CD14-positive monocyte (primary cell): ENCODE measurements at places on chromosomes 1 and 21. TPM values are rescaled to one million over a fixed set of nuclear protein-coding genes. Genes with fewer than 3 reads are reported as not detected.

Gene CIART
- polyA plus RNA-seq: 0.32 and 0.61 TPM in 2 replicates

Gene B3GALT6
- polyA plus RNA-seq: 8.8 TPM

Gene SLAMF9
- not detected for polyA plus RNA-seq

Gene FOXO6
- not detected for polyA plus RNA-seq

Gene SH2D1B
- 1.2 and 2.9 TPM in 2 replicates for polyA plus RNA-seq

Gene LCE2C
- not detected in 2 replicates for polyA plus RNA-seq

Gene HES4
- polyA plus RNA-seq: 1.4 TPM

Gene TMCO2
- polyA plus RNA-seq: not detected in 2 replicates

Gene CATSPERE
- not detected for polyA plus RNA-seq

Gene GRIK3
- not detected in 2 replicates for polyA plus RNA-seq

DNA sequence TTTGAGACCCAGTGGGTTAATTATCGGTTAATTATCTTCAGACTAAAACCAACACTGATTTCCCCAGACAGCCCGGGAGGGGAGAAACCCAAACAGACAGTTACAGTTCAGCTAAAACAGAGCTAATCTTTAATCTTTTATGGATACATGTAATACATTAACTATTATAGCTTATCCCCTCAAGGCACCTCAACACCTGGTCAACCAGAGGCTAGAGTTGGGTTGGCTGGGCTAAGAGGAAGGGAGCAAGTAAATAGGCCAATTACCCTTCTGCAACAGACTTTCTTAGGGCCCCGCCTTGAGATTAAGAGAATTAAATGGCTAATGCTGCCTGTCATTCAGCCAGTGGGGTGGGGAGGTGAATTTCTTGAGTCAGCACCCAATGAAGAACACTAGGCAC lies 6.6 kb upstream of the MED18 start:
- H3K4me1 ChIP-seq: peaks cover 12% of the 10 kb centered on the region
- no peaks in the 10 kb centered on the region for H3K27me3 ChIP-seq
- no peak overlapping the region for H3K27ac ChIP-seq

DNA sequence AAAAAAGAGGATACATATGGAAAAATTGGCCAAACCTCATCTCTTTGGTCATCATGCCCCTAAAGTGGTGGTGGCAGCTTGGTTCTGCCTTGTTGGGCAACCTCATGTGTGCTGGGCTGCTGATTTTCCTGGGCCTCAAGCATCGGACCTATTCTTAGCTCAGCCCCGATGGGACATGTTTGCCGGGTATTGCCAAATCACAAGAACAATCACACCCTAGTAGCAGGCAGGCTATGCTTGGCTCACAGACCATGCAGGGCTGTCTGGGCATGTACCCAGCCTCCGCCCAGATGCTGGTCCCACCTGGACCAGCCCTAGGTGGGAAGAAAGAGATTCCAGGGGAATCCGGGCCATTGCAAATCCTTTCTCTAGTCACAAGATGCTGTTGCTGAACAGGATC lies 189.4 kb upstream of the FGGY start:
- H3K27ac ChIP-seq: no peak overlapping the region
- no peaks in the 10 kb centered on the region for H3K36me3 ChIP-seq
- H3K4me3 ChIP-seq: no peak overlapping the region
- DNase-seq: no peak

GRCh38 chr1:24803987-24804530 lies 58.8 kb downstream of the CLIC4 start:
- no peak overlapping the region for H3K27ac ChIP-seq
- no peaks in the 10 kb centered on the region for H3K36me3 ChIP-seq
- H3K4me3 ChIP-seq: no peak overlapping the region
- DNase-seq: no peak
- H3K27me3 ChIP-seq: no peaks in the 10 kb centered on the region

DNA sequence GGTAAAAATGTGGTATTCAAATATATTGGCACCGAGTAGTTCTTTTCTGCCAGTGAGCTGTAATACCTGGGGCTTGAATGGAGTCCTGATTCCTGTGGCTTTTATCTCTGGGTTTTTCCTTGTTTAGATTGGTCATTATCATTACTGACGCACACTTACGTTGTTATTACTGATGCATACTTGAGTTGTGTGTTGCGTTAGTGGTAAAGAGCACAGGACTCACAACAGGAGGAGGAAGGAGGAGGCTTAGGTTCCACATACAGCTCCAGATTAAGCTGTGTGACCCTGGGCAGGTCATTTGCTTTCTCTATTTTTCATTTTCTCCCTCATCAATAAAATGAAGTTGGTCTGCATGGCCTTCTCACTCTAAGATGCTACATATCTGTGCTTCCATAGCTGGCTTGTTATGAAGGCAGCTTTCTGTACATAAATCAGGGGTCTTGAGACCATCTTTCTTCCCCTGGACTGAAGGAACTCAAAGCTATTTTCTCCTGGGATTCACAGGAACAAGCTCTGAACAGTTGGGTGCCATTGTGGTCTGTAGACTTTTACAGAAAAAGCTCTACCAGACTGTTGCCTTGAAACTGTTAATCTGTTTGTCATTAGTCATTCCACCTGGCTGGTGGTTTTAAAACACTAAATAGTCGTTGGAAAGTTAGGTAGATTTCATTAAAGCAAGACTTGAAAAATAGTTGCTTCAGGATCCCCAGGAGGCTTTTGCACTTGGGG lies 5.6 kb downstream of the ARID1A start:
- no peak overlapping the region for H3K4me3 ChIP-seq
- DNase-seq: no peak
- H3K36me3 ChIP-seq: peaks cover 9% of the 10 kb centered on the region
- H3K27ac ChIP-seq: peak overlapping the region; percentile 52

GRCh38 chr1:176073524-176074157 lies 133.4 kb downstream of the COP1 start:
- H3K27me3 ChIP-seq: no peaks in the 10 kb centered on the region
- no peak for DNase-seq
- H3K4me3 ChIP-seq: no peak overlapping the region
- peaks cover 93% of the 10 kb centered on the region for H3K36me3 ChIP-seq

DNA sequence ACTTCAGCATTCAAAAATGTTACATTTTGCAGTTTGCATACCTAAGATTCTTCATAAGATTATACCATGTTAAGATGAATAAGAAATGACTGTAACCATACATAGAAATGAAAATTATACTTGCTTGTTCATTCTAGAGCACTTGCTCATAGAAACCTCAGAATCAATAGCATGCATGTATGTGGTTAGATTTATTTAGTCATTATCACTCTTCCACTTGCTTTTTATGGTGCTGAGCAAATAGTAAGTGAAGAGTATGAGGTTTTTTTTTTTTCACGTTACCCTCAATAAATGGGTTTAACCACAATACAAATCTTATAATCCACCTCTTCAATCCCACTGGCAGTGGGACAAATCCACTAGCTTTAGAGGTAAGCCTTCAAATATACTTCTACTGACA lies 84.7 kb downstream of the LRRC53 start:
- H3K4me1 ChIP-seq: no peaks in the 10 kb centered on the region
- no peak for DNase-seq
- H3K4me3 ChIP-seq: no peak overlapping the region
- no peak overlapping the region for H3K27ac ChIP-seq
- H3K36me3 ChIP-seq: no peaks in the 10 kb centered on the region
- H3K27me3 ChIP-seq: no peaks in the 10 kb centered on the region

- H3K36me3 ChIP-seq: no peaks in the 10 kb centered on the region
- no peak overlapping the region for H3K27ac ChIP-seq
- H3K27me3 ChIP-seq: no peaks in the 10 kb centered on the region
- no peak overlapping the region for H3K4me3 ChIP-seq
- H3K4me1 ChIP-seq: peaks cover 6% of the 10 kb centered on the region
- no peak for DNase-seq
These were observed 19.8 kb downstream of the PLA2G2D start for GRCh38 chr1:20099533-20099932.

DNA sequence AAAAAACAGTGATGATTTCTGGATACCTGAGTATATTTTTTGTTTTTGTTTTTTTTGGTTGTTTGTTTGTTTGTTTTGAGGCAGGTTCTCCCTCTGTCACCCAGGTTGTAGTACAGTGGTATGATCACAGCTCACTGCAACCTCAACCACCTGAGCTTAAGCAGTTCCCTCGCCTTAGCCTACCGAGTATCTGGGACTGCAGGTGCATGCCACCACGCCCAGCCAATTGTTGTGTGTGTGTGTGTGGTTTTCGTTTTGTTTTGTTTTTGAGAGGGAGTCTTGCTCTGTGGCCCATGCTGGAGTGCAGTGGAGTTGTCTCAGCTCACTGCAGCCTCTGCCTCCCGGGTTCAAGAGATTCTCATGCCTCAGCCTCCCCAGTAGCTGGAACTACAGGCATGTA lies 55.3 kb upstream of the RCC1 start:
- DNase-seq: no peak
- H3K4me3 ChIP-seq: no peak overlapping the region
- no peak overlapping the region for H3K27ac ChIP-seq
- peaks cover 4% of the 10 kb centered on the region for H3K4me1 ChIP-seq
- H3K27me3 ChIP-seq: no peaks in the 10 kb centered on the region
- H3K36me3 ChIP-seq: peaks cover 6% of the 10 kb centered on the region

- peak; percentile 79 for DNase-seq
- H3K36me3 ChIP-seq: no peaks in the 10 kb centered on the region
- peak overlapping the region; percentile 46 for H3K27ac ChIP-seq
- no peak overlapping the region for H3K4me3 ChIP-seq
- H3K4me1 ChIP-seq: peaks cover 51% of the 10 kb centered on the region
These were observed 76.8 kb downstream of the POU2F1 start for GRCh38 chr1:167297222-167298214.

- no peaks in the 10 kb centered on the region for H3K27me3 ChIP-seq
- DNase-seq: no peak
- H3K4me3 ChIP-seq: no peak within 1 kb of the TSS
- peaks cover 8% of the 10 kb centered on the region for H3K4me1 ChIP-seq
- no peak within 1 kb of the TSS for H3K27ac ChIP-seq
These were observed at the start of gene PRELP for GRCh38 chr1:203475012-203475981. Gene PRELP, plus strand, starts transcription at chr1:203475806. Its CDS starts 7,379 bp downstream, at chr1:203483185.

DNA sequence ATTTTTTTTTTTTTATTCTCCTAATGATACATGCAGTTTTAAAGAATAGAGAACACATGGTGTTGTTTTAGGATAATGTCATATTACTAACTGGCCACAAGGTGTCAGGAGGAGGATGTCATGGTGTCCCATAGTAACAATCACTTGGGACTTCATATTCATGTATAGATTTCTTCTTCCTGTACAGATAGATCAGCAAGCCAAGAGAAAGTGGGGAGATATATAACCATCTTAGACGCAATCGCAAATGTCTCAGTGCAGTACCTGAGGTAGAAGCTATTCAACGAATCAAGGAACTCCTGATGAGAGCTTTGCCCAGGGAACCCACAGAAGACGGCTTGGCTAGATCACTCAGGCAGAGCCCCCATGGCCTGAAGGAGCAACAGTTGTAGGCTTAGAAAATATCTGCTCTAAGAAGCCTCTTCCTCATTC lies 12.3 kb downstream of the OR2T11 start:
- H3K27ac ChIP-seq: no peak overlapping the region
- H3K4me1 ChIP-seq: no peaks in the 10 kb centered on the region
- no peak overlapping the region for H3K4me3 ChIP-seq
- H3K36me3 ChIP-seq: no peaks in the 10 kb centered on the region
- DNase-seq: peak; percentile 56

GRCh38 chr1:30984165-30984889 lies 75.8 kb upstream of the SDC3 start:
- H3K4me1 ChIP-seq: peaks cover 34% of the 10 kb centered on the region
- H3K27me3 ChIP-seq: no peaks in the 10 kb centered on the region
- no peak overlapping the region for H3K4me3 ChIP-seq

- H3K27me3 ChIP-seq: peaks cover 38% of the 10 kb centered on the region
- peak; percentile 41 for DNase-seq
- no peak within 1 kb of the TSS for H3K27ac ChIP-seq
- H3K36me3 ChIP-seq: no peaks in the 10 kb centered on the region
- peak within 1 kb of the TSS; percentile 25 for H3K4me3 ChIP-seq
These were observed at the start of gene CHRM3 for GRCh38 chr1:239386453-239387303. Gene CHRM3, plus strand, starts transcription at chr1:239386568. Its CDS starts 520,884 bp downstream, at chr1:239907452.

GRCh38 chr1:1629430-1630190 lies 2.4 kb upstream of the MMP23B start:
- peak; percentile 8 for DNase-seq
- no peaks in the 10 kb centered on the region for H3K36me3 ChIP-seq
- no peak overlapping the region for H3K4me3 ChIP-seq
- H3K27me3 ChIP-seq: peaks cover 11% of the 10 kb centered on the region

DNA sequence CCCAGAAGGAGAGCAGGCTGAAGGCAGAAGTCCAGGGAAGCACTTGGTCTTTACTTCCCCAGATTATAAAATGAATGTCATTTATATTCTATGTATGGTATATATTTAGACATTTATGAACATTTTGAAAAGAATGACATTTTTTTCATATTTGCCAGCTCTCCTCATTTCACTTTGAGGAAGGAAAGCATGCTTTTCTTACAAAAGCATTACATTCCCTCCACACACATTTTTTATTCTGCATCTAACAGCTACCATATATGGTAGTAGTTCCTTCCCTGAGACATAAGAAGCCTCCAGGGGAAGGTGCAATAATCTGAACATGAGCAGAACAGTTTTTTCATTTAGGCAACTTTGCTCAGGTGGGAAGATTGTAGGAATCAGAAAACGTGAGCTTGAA lies 94.0 kb downstream of the LRRC7 start:
- H3K36me3 ChIP-seq: no peaks in the 10 kb centered on the region
- H3K4me3 ChIP-seq: no peak overlapping the region
- no peaks in the 10 kb centered on the region for H3K4me1 ChIP-seq
- no peaks in the 10 kb centered on the region for H3K27me3 ChIP-seq
- no peak for DNase-seq

GRCh38 chr1:3685222-3685621 lies 32.9 kb downstream of the TP73 start:
- no peak overlapping the region for H3K4me3 ChIP-seq
- H3K4me1 ChIP-seq: peaks cover 5% of the 10 kb centered on the region
- no peak overlapping the region for H3K27ac ChIP-seq

DNA sequence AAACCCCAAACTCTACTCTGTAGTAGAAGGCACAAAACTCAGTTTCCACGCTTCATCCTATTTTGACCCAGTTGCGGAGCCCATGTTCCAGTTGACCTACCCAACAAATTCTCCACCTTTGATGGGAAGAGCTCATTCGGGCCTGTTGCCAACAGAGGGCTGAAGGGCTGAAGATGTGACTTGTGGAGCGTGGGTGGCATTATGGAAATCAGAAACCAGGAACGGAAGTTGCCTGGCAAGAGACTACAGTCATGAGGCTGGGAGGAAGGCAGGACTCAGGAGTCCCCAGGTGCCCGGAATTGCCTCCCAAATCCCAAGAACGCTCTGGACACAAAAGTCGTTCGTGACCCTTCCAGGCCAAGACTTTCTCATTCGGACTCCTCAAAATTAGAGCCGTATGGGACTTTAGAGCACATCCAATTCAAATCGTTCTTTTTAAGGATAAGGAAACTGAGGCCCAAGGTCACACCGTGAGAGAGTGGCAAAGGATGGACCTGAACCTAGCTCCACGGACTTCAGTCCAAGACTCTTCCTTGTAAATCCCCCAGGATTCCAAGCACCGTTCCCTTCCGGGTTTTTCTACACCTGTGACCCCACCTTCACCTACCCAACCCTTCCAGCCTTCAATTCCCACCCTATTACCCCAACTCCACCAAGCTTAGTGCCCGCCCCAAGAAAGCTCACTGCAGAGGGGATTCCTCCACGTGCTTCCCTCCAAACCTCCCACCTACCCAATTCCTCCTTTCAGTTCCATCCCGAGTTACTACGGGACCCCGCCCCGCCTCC lies 739 bp downstream of the SMG5 start:
- H3K27me3 ChIP-seq: no peaks in the 10 kb centered on the region
- peaks cover 29% of the 10 kb centered on the region for H3K36me3 ChIP-seq
- peak overlapping the region; percentile 79 for H3K27ac ChIP-seq
- DNase-seq: peak; percentile 33
- H3K4me1 ChIP-seq: peaks cover 79% of the 10 kb centered on the region

- no peak overlapping the region for H3K4me3 ChIP-seq
- no peaks in the 10 kb centered on the region for H3K27me3 ChIP-seq
- H3K4me1 ChIP-seq: peaks cover 4% of the 10 kb centered on the region
These were observed 42.0 kb upstream of the PADI1 start for GRCh38 chr1:17162941-17163340.
